NCI-H1092 (cell line): ENCODE measurements at places on chromosomes 5 and 9.

DNA sequence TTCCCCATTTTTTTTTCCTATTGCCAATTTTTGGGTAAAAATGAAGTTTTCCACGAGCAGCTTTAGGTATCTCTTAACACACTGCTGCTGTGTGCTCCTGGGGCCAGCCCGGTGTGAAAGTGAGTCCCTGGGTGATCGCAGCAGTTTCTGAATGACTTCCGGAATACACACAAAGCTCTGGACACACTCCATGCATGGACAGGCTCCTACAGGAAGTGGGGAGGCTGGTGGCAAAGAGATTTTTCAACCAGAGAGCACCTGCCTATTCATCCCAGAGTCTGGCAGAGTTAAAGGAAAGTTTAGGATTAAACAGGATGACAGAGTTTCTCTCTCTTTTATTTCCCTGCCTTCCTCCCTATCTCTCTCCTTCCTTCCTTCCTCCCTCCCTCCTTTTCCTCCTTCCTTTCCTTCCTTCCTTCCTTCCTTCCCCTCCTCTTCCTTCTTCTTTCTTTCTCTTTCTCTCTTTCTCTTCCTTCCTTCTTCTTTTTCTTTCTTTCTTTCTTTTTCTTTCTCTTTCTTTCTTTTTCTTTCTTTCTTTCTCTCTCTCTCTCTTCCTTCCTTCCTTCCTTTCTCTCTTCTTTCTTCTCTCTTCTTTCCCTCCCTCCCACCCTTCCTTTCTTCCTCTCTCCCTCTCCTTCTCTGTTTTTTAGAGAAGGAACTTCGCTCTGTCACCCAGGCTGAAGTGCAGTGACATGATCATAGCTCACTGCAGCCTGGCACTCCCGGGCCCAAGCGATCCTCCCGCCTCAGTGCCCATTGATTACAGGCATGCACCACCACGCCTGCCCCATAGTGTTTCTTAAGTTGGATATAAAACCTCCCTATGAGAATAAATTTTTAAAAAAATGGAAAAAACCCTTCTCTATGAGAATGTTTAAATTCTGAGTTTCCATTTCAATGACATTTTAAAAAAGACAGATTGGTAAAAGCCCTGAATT, 38.7 kb upstream of the UBTD2 start:
- no peak for DNase-seq

DNA sequence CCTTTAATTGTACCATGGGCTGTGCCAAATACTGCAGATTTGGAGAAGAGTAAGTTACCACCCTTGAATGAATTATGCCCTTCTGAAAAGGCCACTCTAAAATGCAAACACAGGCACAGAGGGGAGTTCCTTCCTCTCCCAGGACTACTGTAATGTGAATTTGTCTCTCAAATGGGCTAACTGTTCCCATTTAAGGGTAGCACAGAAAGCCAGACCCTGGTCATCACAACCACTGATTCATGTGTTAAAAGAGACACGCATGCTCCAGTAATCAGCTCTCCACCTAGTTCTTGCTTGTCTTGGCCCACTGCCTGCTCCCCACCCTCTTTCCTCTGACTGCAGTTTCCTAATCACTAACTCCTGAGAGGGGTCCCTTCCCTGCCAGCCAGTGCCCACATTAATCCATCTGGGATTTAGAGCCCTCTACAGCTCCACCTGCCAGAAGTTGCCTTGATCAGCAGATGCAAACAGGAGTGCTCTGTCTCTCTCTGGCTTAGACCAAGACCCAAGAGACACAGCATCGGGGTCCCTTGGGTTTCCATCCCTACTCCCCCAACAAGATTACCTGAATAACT, 382.4 kb downstream of the TMEM167A start:
- no peak for DNase-seq

- no peak for DNase-seq
These were observed 143.0 kb downstream of the XRCC4 start for GRCh38 chr5:83220331-83220730.

GRCh38 chr5:78760366-78760765, 111.8 kb upstream of the LHFPL2 start:
- no peak for DNase-seq

GRCh38 chr5:125579182-125579581, 832.7 kb upstream of the ZNF608 start:
- no peak for DNase-seq

- DNase-seq = no peak
These were observed 553.8 kb upstream of the CDH9 start for GRCh38 chr5:27592231-27592630.

- DNase-seq = no peak
These were observed 1011.5 kb upstream of the ACO1 start for GRCh38 chr9:31372799-31373587.

GRCh38 chr9:1331546-1332038, 281.4 kb downstream of the DMRT2 start:
- DNase-seq = no peak

- no peak for DNase-seq
These were observed 17.4 kb downstream of the MGAT1 start for GRCh38 chr5:180785121-180785781.

GRCh38 chr9:38619556-38620447, 594 bp downstream of the ANKRD18A start:
- peak; percentile 23 for DNase-seq
